ENCODE measurements at places on chromosomes 7 and 10.

GRCh38 chr7:56686276-56686859 is 445.9 kb downstream of the ZNF479 start:
- DNase-seq: no peak

DNA sequence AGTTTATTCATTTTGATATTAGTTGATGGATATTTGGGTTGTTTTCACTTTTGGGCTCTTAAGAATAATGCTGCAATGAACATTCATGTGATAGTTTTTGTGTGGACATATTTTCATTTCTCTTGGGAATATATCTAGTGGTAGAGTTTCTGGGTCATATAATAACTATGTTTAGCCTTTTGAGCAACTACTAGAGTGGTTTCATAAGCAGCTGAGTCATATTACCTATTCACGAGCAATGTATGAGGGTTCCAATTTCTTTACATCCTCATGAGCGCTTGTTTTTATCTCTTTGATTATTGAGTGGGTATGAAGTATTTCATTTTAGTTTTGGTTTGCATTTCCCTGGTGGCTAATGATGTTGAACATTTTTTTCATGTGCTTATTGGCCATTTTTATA is 182.6 kb downstream of the PON1 start:
- no peak for DNase-seq

DNA sequence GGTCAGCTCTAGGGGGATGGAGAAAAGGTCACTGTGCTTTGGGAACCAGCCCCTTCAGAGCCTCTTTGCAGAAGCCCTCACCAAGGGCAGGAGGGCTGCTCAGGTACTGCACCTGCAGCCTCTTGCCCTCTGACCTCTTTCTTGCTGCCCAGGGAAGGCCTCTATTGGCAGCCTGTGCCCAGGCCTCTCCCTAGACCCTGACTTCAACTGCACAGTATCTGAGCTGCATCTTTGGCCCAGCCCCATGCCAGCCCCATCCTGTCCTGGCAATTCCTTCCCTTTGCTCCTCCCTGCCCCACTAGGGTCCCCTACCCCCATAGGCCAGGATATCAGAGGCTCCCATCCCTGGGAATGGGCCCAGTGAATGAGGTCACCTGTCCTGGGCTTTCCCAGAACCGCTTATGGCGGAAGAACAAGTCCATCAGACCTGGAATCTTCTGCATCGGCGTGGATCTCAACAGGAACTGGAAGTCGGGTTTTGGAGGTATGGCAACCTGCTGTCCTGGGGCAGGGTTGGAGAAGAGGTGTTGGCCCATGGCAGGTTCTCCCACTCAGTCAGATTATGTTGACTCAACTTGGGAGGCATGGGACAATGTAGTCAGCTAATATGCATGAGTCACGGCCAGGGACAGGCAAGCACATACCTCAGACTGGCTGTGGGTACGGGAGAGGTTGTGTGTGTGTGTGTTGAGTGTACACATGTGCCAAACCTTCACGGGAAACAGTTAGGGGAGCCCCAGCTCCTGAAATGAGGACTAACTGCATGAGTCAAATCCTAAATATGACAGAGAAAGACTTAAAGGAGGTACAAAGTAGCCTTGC is 17.1 kb upstream of the CPA1 start:
- no peak for DNase-seq

DNA sequence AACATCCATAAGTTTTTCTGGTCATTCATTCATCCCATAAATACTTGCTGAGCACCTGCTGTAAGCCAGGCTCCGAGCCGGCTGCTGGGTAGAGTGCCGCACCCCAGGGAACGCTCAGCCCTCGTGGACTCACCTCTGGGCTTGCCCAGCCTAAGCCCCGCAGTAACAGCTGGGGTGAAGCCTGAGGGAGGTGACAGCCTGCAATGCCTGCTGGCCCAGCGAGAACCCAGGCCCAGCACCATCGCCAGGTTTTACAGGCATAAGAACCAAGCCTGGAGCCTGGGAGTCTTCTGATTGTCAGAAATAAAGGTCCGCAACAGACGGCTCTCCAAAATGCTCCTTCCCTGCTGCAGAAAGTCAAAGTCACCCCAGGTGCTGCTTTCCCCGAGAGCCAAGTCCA is 205.4 kb downstream of the ZMYND11 start:
- no peak for DNase-seq

DNA sequence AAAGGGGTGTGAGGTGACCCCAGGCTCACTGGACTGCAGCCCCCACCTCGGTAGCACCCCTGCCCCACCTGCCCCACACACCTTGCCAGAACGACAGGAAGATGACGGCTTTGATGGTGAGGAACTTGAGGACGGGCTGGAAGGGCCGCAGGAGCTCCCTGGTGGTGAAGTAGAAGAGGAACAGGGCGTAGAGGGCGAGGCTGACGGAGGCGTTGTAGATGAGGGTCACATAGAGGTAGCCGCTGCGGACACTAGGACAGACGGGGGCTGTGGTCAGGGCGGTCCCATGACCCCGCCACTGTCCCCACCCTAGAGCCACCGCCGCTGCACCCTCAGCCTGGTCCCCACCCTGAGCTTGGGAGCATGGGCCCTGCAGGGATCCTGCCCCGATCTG is 7.6 kb downstream of the TMEM184A start:
- no peak for DNase-seq

- no peak for DNase-seq
These were observed 410.4 kb upstream of the NPVF start for GRCh38 chr7:25638590-25639244.

DNA sequence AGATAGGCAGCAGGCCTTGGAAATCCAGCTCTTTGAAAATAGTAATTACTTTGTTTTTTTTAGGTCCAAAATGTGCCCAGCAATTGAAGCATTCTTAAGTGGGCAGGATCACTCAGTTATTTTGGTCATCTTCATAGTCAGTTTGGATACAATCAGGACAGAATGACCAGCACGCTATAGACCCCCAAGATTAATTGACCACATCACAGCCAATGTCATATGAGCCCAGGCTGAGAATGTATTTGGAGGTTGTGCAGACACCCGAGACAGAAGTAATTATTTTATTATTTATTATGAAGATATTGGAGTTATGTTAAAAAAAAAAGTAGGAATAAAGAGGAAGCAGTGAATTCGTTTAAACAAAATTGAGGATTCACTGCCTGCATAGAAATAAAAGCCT is 93.3 kb upstream of the PFKP start:
- no peak for DNase-seq
